ENCODE measurements at places on chromosomes 4 and X.

GRCh38 chr4:31007858-31008257 is 287.7 kb downstream of the PCDH7 start:
- DNase-seq = no peak

DNA sequence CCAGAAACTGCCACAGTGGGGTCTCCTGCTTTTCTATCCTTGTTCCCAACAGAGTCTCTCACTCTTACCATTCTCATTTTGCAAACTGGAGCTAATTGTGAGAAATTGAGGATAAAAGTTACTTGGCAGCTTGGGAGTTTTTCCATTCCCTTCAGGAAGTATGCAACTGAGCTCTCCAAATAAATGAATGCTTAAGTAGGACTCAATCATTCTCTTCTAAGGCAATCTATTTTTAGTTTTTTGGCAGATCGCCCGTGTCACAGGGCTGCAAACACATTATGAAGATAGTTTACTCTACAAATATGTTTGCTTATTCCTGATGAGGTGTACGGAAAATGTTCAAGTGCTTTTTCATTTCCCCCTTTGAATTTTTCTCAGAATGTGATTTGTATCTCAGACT is 5.3 kb downstream of the ASB11 start:
- DNase-seq = no peak

DNA sequence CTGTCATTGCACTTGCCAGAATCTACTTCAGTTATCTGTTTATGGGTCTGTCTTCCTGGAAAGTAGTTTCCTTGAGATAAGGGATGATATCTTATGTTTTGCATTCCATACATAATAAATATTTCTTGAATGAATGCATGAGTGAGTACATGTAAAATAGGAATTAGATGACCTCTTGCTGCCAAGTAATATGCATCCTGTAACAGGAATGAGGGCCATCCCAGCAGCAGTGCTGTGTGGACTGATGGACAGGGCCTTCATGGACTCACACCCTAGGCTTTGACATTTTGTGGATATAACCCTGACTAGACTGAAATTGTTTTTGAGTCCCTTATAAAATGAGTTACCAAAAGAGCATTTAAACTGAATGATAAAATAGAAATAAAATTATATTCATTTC is 77.2 kb upstream of the NEIL3 start:
- no peak for DNase-seq

DNA sequence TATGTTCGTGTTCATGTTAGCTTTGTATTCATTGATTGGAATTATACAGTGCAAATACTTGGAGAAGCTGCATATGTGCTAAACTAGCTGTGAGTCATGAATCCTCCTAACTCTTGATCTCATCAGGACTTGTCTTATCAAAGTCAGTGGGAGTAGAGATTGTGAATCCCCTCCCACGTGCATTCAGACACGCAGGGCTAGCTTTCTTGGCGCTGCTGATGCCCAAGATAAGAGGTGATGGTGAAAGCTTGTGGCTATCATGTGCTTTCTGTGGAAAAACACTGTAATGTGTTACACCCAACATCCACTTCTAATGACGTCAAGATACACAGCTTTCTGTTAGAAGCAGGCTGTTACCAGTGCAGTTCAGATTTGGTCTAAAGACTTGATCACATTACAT is 348.7 kb upstream of the HAND2 start:
- no peak for DNase-seq
